ENCODE measurements at places on chromosomes 12 and 14. TPM values are rescaled to one million over a fixed set of nuclear protein-coding genes. Genes with fewer than 3 reads are reported as not detected.
A peak's percentile ranks its signal among the peaks of the same experiment; 100 is the strongest.

DNA sequence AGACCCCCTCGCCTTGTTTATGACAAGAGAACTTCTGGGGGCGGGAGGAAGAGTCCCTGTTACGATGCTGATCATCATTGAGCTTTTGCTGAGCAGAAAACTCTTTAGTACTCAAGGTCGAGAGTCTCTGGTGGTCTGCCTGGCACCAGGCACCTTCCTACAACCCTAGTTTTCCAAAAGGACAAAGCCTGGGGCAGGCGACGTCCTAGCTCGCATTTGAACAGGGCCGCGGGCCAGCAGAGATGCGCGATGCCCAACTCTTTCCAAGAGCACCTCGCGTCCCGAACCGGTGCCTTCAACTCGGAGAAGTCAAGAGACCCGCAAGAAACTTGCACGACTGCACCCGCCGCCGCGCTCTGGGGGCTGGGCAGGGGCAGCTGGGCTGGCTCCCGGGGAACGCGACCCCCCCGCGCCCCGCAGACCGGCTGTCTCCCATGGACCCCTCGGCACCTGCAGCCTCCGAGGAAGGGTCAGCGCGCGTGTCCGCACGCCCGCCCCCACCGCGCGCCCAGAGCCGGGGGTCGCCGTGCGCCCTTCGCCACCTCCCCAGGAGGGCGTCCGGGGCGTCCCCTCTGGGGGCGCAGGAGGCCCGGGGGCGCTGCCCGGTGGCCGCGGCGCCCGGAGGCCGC lies 377 bp upstream of the BCL7A start:
- DNase-seq, result peak; percentile 55

Gene ZDHHC22
- 0.41 TPM for total RNA-seq

GRCh38 chr12:76470028-76470939 lies 89.3 kb downstream of the OSBPL8 start:
- peak; percentile 66 for DNase-seq

DNA sequence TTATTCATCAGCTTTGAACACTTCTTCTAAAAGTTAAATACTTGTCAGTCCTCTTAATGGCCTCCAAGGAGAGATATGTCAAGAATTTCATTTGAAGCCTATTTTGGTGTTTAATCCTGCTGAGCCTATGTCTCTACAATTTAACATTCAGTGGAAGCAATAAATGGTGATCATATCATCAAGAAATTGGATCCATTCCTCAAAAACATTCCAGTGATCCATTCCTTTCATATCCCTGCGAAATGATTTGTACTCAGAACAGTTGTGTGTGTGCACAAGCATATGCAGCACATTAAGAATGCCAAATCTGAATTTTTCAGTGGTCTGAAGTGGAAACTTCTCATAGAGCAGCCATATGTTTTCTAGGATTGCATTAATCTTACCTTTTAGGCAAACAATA lies 373.7 kb upstream of the SYT1 start:
- DNase-seq, result no peak

Gene DCN
- total RNA-seq, result 470 TPM

Gene LMO3
- 7.2 TPM for total RNA-seq

Gene TSPAN11
- total RNA-seq, result 27.1 TPM

Measured in tongue (tissue), 3 donors.